ENCODE measurements at places on chromosomes 16 and 17. TPM values are rescaled to one million over a fixed set of nuclear protein-coding genes. Genes with fewer than 3 reads are reported as not detected.

Gene CCL23
- 2.6 TPM for total RNA-seq

Gene NACA2
- not detected for total RNA-seq

Gene CSF3
- 0.69 TPM for total RNA-seq

Gene PERCC1
- total RNA-seq: not detected

Gene KANSL1
- 65.9 TPM for total RNA-seq

Gene PRDM7
- not detected for total RNA-seq

Gene GAST
- total RNA-seq: not detected

Gene CRYM
- total RNA-seq: 0.93 TPM

Gene ACACA
- 37.3 TPM for total RNA-seq

Gene GPR142
- not detected for total RNA-seq

Measured in posterior vena cava (tissue), 2 donors.